ENCODE measurements at places on chromosomes 16 and 17.

GRCh38 chr17:13787636-13788035 lies 185.9 kb upstream of the HS3ST3A1 start:
- no peak for DNase-seq

GRCh38 chr16:71569621-71570020 lies 7.3 kb downstream of the TAT start:
- DNase-seq: no peak

GRCh38 chr17:27511168-27511883 lies 55.1 kb downstream of the KSR1 start:
- DNase-seq: no peak

GRCh38 chr17:57586742-57587141 lies 158.4 kb downstream of the CCDC182 start:
- no peak for DNase-seq

GRCh38 chr16:86833136-86833535 lies 254.8 kb downstream of the FOXL1 start:
- no peak for DNase-seq

DNA sequence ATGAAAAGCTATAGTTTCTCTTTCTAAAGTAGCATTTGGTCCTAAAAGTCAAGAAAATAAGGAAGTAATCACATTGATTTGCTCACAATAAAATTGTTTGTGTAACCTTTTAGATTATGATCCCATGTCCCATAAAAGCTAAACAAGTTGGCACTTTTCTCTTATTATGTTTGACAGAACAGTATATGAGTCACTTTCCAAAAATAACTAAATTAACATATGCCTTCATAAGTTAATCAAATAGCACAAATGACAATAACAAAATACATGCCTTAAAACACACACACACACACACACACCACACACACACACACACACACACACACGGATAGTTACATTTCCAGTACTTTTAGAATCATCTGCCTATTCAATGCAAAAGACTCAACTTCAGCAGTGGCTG lies 2.8 kb downstream of the MED13 start:
- DNase-seq: no peak
